Activated CD4-positive, alpha-beta T cell treated with anti-CD3 and anti-CD28 coated beads, Interleukin-2, amount 50 U/mL, for 24 hours (primary cell): ENCODE measurements at places on chromosomes 13 and 19.

DNA sequence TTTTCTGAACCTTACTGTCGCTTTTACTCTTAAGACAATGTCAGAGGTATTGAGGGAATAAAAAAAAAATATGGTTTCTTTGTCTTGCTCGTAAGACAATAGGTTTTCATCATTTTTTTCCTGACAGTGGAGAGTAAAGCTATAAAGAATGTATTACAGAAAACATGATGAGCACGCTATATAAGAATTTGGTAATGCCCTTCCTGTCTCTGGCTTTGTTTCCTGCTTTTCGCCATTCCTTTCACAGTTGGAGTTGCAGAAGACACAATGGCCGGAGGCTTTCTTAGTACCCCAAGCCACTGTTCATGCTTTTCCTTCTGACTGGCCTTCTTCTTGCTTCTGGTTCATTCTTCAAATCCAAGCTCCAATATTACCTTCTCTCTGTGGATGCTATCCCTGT lies 101.0 kb upstream of the DACH1 start:
- no peak for DNase-seq

GRCh38 chr13:94263038-94263437 lies 216.4 kb downstream of the DCT start:
- no peak for DNase-seq

DNA sequence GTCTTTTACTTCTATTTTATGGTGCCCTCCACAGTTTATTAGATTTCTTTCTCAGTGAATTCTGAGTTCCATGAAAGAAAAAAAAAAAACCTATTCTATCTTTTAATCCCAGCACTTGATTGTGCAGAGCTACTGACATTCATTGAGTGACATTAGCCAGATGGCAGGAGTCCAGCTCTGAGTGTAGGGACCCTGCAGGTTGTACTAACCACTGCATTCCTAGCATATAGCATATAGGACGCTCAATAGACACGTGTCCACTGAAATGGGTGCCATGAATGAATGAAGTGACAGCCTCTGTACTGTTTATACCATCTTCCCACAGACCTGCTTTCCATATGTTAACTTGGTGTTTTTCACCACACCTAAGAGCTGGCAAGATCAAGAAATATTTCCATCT lies 206.3 kb downstream of the RAP2A start:
- no peak for DNase-seq

- no peak for DNase-seq
Observed at GRCh38 chr19:12840091-12841079, 2.1 kb downstream of the MAST1 start.

DNA sequence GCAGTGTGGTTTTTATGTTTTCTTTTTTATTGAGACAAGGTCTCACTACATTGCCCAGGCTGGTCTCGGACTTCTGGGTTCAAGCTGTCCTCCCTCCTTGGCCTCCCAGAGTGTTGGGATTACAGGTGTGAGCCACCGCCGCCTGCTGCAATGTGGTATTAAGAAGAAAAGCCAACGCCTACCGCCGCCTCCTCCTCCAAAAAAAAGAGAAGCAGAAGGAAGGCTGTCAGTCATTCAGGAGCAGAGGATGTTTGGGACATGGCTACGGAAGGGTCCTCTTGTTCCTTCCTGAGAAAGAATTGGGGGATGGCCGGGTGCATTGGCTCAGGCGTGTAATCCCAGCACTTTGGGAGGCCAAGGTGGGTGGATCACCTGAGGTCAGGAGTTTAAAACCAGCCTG lies 1.2 kb downstream of the PPP1R37 start:
- no peak for DNase-seq
